SK-MEL-5 (cell line): ENCODE measurements at places on chromosomes 7 and 10. TPM values are rescaled to one million over a fixed set of nuclear protein-coding genes. Genes with fewer than 3 reads are reported as not detected.

CDK14 gene
- 2.0 and 2.3 TPM in 2 replicates for total RNA-seq

SPDYE11 gene
- not detected in 2 replicates for total RNA-seq

STMP1 gene
- total RNA-seq: 15.8 and 18.7 TPM in 2 replicates

GARIN1A gene
- 0.21 and 0.82 TPM in 2 replicates for total RNA-seq

PRLHR gene
- not detected in 2 replicates for total RNA-seq

NUTM2E gene
- 0.03 and 0.27 TPM in 2 replicates for total RNA-seq

CD36 gene
- 35.2 and 45.5 TPM in 2 replicates for total RNA-seq

TRPV5 gene
- total RNA-seq: not detected in 2 replicates
